Sigmoid colon (tissue), 7 donors: ENCODE measurements at places on chromosomes 16 and 17.
A peak's percentile ranks its signal among the peaks of the same experiment; 100 is the strongest.

DNA sequence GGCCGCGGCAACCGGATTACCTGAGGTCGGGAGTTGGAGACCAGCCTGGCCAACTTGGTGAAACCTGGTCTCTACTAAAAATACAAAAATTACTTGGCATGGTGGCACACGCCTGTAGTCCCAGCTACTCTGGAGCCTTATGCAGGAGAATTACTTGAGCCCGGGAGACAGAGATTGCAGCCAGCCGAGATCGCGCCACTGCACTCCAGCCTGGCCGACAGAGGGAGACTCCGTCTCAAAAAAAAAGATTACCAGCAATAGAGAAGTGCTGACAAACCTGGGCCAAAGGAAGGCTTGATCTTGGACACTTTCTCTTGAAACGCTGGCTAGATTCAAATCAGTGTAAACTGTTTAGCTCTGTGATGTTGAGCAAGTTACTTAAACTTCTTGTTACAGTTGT, 4.3 kb downstream of the MT1H start:
- DNase-seq: no peak

DNA sequence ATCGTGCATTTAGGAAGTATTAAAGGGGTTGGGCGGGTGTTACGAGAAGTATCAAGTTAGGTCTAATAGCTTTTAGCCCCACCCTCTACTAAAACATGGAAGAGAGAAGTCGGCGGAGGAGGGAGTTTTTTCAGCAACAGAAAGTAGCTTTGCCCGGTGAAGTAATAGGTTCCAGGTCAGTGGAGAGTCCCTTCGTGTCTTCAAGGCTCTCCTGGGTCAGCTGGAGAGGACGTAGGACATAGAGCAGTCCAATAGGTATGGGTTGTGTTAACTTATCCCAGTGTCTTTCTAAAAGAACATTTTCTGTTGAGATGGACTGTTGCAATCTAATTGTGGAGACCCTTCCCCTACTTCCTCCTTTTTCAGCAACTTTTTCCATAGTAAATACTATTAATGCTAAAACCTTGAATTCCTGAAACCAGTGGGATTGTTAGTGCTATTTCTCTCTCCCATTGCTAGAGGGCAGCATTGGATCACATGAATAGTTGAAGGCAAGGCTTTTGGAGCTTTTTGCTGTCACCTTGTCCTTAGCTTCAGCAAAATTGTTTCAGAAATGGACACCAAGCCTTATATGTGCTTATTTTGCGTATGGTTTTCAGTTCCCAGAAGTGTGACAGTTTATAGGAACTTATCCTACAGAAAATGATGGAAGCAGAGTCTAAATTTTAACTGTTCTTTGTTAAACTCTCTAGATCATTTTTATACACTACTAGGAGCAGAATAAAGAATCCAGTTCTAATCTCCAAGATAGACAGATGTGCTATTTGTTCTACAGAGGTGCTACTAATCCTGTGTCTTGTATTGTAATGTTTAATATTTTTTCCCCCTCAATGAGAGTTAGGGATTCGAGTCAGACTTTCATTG, 38.4 kb downstream of the UTP18 start:
- no peak for DNase-seq

GRCh38 chr16:55464375-55464774, 14.6 kb upstream of the MMP2 start:
- no peak for DNase-seq

GRCh38 chr17:7001318-7001961, 5.6 kb downstream of the ALOX12 start:
- peak; percentile 35 for DNase-seq

DNA sequence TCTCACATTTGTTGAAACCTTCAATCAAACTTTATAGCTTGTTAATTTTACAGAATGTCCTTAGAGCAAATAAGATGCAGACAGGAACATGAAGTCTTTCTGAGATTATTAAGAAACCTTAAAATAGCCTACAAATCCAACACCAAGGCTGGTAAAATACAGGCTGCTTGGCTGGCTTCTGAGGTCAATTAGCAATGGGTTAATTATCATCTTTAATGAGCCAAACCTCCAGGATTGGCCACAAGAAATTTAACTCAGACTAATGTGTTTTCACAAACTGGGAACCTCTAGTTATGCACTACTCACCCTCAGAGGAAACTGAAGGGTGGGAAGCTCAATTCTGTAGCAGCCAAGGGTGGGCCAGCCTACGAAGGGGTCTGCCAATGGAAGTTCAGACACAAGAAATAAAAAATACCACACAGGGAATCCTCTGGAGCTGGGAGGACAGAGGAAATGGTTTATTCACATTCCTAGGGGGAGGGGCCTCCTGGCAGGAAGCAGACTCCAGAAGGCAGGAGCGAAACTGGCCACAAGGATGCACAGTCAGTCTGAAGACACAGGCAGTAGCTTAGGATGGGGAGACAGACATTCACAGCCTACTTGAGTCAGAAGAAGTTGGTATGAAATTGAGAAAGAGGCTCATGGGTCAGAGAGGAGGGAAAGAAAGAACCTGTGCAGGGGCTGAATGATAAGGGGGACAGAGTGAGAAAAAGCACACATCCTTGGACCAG, 36.1 kb downstream of the HIC1 start:
- DNase-seq: peak; percentile 90

DNA sequence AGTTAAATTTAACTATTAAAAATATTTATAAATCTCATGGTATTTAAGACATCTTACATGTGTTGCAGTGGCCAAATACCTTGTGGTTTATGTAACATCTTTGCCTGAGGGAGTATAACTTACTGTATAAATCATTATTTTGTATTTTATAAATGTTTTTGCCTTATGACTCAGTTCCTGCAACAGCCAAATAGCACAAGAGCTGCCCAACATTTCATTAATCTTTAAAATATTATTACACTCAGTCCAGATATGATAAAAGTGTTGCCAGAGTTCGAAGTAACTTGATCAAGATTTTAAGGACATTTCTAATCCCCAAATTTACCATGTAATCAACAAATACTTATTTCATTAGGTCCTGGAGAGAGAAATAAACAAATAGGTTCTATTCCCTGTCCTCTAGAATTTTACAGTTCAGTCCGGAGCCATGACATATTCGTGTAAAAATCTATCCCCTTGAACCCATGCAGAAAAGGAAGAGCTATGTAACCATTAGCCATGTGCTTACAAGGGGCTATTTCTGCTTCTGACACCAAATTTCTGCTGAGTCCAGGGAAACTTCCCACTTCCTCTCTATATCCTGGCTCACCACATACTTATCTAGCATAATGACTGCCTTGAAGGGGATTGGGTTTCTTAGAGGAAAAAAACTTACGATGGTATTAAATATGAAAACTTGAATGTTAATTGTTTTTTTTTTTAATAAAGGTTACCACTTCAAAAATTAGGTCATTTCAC, 44.0 kb downstream of the IRX6 start:
- DNase-seq: no peak

- DNase-seq: peak; percentile 93
Measured at GRCh38 chr17:75031972-75032719, 14.6 kb downstream of the ATP5PD start.

GRCh38 chr17:57465610-57466009, 209.3 kb downstream of the MSI2 start:
- no peak for DNase-seq

DNA sequence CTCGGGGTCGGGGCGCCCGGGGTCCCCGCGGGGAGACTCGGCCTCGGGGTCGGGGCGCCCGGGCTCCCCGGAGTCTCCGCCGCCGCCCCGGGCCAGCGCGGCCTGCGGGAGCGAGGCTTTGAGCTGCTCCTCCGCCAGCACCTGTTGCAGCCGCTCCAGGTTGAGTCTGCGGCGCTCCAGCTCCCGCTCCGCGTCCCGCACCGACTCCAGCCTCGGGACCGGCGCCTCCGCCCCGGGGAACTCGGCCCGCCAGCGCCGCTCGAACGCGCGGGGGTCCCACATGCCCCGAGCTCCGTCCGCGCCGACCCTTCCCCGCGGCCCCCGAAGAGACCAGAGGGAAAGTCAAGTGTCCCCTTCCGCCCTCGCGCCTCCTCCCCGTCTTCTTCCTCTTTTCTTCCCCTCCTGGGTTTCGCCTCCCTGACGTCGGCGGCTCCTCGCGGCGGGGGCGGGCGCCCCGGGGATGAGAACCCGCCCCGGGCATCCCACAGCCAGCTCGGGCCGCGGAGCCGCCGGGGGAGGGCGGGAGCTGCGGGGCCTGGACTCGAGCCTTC, 40.8 kb upstream of the BHLHA9 start:
- DNase-seq: peak; percentile 82

GRCh38 chr17:39318636-39319035, 82.8 kb downstream of the FBXL20 start:
- no peak for DNase-seq

GRCh38 chr17:31758646-31759045, 100.4 kb downstream of the COPRS start:
- no peak for DNase-seq

DNA sequence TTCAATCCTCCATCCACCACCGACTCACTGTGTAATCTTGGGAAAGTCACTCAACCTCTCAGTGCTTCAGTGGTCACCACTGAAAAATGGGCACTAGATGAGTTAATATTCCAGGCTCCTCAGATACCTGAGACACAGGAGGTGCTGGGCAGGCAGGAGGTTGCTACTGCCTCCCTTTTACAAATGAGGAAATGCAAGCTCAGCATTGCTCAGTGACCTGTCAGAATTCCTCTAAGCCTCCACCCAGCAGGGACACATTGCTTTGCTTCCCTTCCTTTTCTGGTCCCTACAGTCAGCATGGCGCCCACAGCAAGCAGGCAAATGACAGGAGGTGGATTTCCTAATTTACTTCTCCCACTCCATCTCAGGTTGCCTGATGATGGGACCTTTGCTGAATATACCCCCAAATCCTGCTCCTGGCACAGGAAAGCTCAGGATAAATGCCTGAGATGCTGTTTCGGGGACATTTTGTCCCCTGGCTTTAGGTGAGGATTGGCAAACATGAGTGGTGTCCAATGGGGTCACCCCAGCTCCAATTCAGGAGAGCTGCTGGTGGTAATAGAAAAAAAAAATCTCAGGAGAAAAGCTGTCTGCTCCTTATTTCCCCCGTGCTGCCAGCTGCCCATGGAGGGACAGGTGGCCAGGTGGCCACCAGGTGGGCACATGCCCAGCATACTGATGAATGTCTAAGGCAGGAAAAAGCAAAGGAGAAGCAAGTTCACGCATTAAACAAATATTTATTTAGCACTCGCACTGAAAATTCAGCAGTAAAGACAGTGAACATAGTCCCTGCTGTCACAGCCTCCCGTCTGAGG, 5.0 kb upstream of the KRT13 start:
- DNase-seq: no peak

DNA sequence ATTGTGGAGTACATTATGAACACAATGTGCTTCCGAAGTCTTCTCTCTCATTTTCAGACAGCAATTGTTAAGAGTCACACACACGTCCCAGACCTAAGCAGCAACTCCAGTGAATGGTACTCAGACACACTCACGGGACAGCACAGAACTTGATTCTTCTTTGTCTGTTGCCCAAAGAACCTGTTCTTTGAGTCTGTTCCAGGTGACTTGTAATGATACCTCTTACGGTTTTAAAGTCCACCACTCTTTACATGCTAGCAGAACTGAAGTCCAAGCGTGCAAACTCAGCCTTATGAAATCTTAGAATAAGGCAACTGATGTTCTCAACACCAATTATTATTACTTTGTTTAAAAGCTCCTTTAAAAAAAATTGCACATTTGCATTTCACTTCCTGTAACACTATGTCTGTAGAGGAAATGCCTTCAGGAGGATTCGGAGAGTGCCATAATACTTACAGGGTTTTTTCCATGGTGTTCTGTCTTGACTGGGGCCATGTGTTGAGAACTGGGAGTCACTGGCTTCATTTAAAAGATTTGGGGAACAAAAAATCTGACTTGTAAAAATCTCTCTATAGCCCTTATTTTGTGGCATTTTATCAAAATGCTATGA, 48.1 kb downstream of the MARF1 start:
- no peak for DNase-seq

GRCh38 chr17:9037736-9038135, 16.4 kb downstream of the NTN1 start:
- DNase-seq: no peak

DNA sequence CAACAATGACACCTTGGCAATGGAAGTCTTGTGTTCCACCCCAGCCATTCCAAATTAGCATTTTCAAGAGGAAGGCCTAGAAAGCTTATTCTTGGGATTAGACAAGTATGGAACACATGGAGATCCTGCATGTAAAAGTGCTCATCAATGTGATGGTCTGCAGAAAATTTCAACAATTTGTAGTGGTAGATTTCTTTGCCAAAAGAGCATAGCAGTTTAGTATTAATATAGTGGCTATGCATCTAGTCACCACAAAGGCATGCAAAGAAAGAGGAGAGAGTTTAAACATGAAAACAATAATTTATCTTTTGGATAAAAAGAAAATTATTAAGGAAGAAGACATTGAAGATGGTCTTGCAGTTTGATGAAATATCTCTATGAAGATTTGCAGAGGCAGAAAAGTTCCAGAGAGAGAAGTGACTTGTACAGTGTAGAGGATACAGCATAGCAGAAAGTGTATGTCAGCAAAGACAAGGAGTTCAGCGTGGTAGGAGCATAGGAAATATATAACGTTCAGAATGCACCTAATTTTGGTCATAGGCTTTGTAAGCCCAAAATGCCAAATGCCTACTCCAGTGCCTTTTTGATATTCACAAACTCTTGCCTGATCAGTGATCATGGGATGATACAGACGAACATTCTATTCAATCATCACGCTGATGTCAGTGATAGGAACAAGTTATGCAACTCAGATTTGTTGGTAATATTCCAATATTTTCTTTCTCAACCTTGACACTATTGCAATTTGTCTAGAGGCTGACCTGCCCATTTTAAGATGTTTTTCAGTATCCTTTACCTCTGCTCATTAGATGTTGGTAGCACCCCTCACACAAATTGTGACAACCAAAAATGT, 727.9 kb upstream of the SOX9 start:
- DNase-seq: no peak

GRCh38 chr17:19334331-19334730, 28.2 kb downstream of the B9D1 start:
- peak; percentile 54 for DNase-seq
